ENCODE measurements at places on chromosomes 1 and 21.

DNA sequence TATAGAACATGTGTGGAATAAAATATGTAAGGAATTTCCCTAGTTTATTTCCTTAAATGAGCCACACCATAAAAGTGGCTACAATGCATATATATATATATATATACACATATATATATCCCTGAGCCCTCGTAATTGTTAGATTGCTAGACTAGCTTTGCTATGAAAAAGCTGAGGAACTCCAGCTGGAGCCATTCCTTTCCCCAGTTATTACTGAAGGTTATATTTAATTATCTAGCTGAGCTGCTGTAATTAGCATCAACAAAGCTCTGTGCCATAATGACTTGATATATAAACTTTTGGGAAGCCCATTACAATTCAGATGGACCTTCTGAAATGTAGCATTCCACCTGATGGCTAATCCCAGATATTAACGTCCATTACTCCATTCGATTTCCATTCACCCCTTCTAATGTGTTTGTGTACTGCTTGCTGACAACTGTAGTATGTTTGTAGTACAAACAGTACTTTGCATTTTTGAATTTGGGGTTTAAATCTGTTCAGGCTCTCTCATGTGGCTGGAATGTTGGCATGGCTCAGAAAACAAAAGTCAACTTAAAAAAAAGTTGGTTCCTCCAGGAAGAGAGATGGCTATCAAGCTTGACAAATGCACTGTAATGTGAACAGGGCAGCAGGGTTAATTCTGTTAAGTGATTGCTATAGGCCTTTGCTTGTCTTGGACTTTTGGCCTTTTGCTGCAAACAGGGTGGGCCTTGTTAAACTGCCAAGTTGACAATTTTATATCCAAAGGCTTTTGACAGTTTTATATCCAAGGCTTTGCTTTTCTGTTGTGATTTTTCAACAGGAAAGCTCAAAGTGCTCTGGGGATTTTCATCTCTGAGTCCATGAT, 170.0 kb downstream of the LTN1 start:
- no peak for DNase-seq

DNA sequence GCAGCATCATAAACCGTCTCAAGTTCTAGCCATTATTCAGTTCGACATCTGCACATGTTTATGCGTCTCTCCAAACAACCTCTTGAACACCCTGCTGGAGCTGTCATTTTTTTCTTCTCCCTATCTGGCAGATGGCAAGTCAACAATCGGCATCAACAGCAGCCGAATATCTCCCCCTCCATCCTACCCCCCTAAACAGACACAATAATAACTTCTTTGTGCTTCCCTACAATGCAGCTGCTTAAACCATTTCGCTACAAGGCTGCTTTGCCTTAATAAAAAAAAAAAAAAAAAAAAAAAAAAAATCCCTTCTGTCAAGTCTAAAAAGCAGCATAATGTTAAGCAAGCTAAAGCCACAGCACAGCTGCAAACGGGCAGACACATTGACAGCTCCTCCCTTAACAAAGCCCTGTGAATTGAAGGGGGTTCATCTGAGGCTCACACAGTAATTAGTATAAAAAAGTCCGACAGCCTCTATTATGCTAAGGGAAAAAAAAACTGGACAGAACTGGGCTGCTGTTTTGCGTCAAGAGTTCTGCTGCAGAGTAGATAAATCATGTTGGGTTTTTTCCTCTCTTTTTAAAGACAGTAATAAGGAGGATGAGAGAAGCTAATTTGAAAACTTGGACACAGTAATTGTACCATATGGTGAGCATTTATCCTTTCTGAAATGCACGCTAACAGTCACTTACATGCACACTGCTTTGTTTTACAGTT, 136.4 kb downstream of the AKT3 start:
- no peak for DNase-seq

DNA sequence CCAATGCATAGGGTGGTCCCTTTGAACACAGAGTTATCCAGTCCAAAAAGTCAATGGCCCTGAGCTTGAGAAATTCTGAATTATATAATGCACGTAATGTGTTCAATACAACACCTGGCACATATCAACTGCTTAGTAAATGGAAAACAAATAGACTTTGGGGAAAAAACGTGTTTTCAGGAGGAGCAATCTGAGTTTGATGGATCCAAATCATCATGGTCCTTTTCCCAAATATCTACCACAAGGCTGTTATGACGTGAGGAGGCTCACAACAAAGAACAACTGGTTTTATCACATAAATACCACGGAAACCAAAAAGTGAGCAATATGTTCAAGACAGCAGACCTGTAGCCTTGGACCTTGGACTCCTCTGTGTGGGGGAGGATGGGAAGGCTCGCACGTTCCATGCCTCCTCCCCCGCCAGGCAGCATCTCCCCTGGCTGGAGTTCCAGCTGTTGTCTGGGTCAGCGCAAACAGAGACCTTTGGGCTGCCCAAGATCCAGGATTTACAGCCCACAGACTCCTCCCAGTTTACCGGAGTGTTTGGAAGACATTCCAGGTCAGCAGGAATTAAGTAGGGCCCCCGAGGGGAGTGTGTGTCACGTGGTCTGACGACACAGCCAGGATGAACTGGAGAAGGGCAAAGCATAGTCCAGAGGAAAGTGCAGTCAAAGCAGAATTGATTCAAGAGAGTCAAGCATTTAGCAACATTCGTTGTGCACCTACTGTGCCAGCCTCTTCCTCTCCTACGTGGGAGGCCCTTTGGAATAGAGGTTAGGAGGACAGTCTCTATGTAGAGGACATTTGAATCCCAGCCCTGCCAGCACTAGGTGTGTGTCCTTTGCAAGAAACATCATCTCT, 32.2 kb upstream of the MED18 start:
- no peak for DNase-seq

DNA sequence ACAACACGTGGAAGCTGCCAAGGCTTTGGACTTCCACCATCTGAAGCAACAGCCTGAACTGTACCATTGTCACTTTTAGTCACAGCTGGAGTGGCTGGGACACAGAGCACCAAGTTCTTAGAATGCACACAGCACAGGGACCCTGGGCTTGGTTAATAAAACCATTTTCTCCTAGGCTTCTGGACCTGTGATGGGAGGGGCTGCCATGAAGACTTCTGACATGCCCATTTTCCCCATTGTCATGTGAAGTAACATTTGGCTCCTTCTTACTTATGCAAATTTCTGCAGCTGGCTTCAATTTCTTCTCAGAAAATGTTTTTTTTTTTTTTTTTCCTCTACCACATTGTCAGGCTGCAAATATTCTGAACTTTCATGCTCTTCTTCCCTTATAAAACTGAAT, 138.6 kb upstream of the BRINP3 start:
- DNase-seq, result no peak

- no peak for DNase-seq
Observed at GRCh38 chr1:78044796-78045562, 787 bp upstream of the GIPC2 start.

DNA sequence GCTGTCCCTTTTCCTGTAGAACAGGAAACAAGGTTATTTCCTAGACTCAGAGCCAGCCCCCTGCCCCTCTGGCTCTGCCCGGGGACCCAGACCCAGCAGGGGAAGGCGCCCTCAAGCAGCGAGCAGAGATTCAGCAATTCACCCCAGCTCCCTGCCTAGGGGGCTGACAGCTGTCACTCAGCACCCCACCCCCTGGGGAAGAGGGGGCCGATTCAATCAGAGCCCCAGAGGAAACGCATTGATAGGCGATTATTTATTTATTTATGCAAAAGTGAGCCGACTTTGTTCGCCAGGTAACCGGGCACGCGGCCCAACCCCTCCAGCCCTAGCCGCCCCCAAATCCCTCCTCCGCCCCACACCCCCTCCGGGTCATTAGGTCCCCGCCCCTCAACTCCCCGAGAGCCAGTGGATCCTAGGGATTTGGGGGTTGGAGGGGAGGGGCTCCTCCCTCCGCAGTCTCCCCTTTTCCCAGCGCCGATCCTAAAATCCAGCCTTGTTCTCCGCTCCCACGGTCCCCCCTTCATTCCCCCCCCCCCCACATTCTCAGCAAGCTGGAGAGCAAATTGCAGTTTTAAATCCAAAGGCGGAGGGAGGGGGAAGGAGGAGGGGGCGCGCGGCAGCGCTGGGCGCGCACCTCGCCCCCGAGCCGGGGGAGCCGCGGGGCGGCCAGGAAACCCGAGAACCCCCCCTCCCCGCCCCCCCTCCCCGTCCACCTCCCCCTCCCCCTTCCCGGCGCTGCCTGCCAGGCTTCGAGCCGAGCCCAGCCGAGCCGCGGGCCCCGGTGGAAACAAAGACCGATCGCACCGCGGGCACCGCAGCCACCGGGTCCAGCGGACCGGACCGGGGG, 1.3 kb downstream of the AHDC1 start:
- no peak for DNase-seq

Data from CD4-positive, alpha-beta T cell treated with Interleukin-2 at 100 ng/mL for 4 hours (primary cell).